ENCODE measurements at places on chromosomes 1 and 21.
A peak's percentile ranks its signal among the peaks of the same experiment; 100 is the strongest.

- no peak for DNase-seq
Measured at GRCh38 chr1:32184650-32185049, 5.2 kb downstream of the TXLNA start.

- DNase-seq, result no peak
Measured at GRCh38 chr21:41147096-41147978, 20.6 kb upstream of the BACE2 start.

DNA sequence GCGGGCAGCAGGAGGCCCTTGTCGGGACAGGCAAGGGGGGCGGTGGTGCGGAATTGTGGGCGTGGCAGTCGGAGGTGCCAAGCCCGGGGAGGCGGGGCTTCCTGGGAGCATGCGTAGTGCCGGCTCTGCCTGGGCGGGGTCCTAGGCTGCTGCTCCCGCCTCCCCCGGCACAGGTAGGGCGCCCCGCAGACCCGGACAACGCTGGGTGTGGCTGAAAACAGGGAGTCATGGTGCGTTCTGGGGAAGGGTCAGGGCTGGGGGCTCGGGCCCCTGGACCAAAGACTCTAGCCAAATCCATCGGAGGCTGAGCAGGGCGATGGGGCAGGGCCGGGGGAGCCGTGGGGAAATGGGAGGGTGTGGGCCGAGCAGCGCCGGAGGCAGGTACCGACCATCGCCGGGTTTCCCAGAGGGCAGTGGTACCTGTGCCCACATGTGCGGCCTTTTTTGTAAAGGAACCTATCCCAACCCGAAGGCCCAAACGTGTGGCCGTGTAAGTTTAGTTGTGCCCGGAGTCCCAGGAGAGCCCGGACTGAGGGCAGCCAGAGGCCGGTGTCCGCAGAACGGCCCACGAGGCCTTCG is 231.9 kb downstream of the SDCCAG8 start:
- DNase-seq, result no peak

DNA sequence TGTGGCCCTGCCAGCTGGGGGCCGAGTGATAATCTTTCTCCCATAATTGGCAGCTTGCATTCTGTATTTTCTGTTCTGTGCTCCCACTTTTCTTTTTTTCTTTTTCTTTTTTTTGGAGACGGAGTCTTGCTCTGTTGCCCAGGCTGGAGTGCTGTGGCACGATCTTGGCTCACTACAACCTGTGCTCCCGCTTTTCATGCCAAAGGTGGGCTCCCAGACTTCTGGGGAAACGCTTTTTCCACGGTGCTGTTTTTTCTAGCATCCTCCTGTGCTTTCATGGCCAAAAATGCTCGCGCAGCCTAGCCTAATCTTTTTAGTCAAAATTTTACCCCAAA is 585 bp upstream of the AHCTF1 start:
- DNase-seq, result no peak

- no peak for DNase-seq
Measured at GRCh38 chr1:56824938-56825337, 5.7 kb upstream of the FYB2 start.

DNA sequence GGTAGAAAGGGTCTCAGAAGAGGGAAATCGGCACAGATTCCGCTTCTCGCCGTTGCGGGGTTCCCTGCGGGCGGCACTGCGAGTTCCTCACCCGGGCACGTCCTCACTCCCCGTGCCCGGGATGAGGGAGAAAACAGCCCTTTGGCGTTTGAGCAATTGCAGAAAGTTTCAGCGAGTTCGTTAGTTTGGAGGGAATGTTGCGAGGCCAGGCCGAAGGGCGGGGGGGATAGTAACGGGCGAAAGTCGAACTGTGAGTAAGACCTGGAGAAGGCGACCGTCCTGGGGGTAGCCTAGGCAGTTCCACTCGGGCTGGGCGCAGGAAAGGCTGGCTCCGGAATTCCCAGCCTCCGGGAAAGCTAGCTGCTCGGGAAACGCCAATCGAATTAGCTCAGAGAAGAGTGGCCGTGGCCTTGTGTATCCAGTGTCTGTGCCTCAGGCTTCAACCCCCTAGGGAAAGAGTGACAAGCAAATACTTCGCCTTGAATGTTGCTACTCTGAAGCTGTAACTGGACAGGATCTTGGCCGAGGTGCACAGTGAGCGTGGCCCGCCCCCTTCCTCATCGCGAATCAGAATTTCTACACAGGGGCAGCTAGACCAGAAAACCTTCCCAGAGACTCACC is 787 bp downstream of the PTGFR start:
- peak; percentile 93 for DNase-seq

GRCh38 chr1:151547119-151547899 is 7.2 kb downstream of the TUFT1 start:
- peak; percentile 99 for DNase-seq

- DNase-seq, result peak; percentile 75
Measured at GRCh38 chr1:118101515-118101844, 83.5 kb downstream of the SPAG17 start.

DNA sequence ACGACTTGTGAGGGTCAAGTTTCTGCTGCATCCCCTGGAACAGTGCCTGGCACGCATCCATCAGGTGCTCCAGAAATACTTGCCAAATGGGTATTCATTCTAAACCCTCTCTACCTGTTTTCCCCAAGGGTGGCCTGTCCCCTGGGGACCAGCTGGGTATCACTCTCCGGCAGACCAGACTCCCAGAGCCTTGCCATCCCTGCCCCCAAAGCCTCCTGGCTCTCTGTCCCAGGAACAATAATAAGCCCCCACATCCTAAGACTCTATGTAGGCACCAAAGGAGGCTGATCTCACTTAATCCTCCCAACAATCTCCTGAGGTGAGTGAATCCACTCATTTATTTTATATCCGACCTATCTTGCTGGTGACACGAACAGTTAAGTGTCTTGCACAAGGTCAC is 96.7 kb downstream of the MRPL37 start:
- no peak for DNase-seq

DNA sequence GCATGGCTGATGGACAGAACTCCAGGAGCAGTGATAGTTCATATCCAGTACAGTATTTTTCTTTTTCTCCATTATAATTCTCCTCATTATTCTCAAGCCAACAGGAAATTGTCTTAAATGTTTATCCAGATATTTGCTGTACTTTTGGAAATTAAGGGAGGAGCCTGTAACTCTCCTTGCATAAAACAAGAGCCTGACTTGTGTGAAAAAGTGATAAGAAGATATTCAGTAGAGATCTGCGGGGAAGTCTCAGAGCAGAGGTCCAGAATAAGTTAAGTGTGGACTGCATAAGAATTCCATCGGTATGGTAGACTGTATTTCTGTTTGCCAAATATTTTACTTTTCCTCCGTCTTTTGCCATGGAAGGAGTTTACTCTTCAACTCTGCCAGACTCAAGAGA is 70.2 kb downstream of the BACH1 start:
- no peak for DNase-seq

GRCh38 chr21:44413566-44414290 is 41.6 kb upstream of the LRRC3 start:
- no peak for DNase-seq

GRCh38 chr1:110647254-110647891 is 27.4 kb downstream of the KCNA3 start:
- DNase-seq, result no peak

- DNase-seq, result peak; percentile 69
Measured at GRCh38 chr1:55374801-55375616, 159.8 kb upstream of the USP24 start.

- peak; percentile 33 for DNase-seq
Measured at GRCh38 chr1:111110197-111110899, 29.5 kb downstream of the DRAM2 start.

DNA sequence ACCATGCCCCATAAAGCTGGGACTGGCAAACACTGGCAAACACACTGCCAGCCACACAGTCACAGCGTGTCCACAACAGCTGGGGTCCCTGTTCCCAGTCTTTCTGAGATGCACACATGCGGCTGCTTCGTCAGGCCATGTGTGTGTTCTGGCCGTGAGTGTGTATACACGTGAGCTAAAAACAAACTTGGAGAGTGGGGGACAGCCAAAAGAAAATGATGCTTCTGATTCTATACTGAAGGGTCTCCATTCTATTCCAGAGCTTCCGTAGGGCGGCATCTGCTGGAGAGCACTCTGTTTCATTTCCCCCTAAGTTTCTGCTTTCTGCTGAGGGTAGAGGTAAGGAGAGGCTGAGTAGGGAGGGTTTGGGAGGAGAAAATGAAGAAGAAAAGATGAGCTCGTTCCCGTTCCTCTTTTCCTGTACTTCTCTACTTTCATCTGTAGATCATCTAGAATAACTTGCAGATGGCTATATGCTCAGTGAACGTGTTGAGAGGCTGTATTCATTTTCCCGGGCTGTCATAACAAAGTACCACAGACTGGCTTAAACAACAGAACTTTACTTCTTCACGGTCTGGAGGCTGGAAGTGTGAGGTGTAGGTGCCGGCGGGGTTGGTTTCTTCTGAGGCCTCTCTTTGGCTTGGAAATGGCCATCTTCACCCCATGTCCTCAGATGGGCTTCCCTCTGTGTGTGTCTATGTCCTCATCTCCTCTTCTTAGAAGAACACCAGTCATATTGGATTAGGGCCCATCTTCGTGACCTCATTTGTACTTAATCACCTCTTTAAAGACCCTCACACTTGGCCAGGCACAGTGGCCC is 151.6 kb downstream of the TOMM20 start:
- no peak for DNase-seq

DNA sequence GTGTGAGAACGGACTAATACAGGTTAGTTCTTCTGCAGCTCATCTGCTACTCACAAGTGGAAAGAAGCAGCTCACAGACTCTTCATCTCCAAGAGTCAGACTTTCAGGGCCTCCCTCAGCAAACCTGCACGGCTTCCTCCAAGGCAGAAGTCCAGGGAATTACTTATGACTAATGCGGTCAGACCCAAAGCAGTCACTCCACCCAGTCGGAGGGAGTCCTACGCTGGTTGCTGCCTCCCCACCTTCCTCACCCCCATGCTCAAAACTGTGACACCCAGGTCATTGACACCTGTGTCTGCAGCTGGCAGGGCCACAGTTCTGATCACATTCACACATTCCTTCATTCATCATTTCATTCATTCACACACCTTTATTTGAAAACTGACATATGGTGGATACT is 38.4 kb upstream of the PRDM2 start:
- peak; percentile 7 for DNase-seq

GRCh38 chr1:225182716-225183115 is 245.1 kb downstream of the LBR start:
- DNase-seq, result no peak

DNA sequence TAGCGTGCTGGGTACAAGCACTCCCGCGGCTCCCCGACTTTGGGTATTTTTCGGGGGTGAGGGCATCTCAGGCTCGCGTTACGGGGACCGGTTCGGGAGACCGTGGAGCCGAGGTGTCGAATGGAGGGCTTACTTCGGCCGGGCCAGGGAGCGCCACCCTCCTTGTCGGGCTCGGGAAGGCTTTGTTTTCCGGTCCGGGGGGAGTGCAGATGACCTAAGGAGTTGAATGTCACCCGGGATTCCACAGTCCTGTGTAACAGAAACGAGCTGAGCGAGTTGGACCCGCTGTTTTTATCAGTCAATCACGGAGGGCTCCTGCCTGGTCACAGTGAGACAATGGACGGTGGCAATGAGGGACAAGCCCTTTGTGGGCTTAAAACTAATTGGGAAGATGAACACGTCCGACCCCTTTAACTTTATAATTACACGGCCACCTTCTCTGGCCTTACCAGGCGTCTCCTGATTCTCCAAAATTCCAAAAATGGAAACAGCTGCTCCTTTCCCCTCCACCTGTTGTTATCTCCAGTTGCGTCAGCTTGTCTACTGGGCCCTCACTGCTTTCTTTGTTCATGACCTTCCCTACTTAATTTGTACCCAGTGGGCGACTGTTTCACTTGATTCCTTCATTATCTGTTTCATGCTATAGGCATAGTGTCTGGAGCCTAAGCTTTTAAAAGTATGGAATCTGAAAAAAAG is 929 bp upstream of the TRIM45 start:
- DNase-seq, result no peak

- peak; percentile 20 for DNase-seq
Measured at GRCh38 chr1:94614996-94615395, 73.4 kb upstream of the F3 start.

DNA sequence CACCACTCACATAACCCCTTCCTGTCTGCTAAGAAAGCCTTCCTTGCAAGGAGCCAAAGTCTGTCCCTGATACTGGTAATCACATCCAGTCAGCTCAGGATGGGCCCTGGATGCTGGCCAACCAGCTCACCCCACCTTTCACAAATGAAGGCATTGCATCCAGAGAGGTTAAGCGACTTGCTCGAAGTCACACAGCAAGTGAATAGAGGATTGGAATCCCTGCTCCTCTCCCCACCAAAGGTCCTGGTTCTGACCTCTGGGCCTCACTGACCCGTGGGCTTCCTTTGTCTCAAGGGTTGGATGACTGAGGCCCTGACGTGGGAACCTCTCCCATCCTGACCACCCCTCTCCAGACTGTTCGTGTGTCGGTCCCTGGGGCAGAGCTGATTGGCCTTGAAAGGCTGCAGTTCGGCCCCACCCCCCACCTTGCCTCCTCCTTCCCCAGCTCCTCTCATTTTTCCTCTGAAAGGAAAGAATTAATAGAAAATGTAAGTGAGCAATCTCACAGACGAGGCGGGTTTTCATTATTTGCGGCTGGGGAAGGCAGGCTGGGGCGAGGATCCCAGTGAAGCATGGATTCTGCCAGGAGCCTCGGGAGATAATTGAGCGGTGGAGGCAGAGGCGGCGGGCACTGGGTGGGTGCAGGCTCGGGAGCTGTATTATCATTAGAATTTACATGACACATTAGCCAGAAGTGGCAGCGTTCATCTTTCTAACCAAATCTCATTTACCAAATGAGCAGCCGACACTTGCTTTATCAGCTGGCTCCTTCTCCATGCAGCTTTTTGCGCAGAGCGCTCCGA is 101.5 kb upstream of the CSF3R start:
- DNase-seq, result no peak

- DNase-seq, result no peak
Measured at GRCh38 chr1:29043274-29043965, 80.3 kb downstream of the TMEM200B start.

GRCh38 chr1:201724039-201724765 is 104.8 kb upstream of the IPO9 start:
- no peak for DNase-seq

DNA sequence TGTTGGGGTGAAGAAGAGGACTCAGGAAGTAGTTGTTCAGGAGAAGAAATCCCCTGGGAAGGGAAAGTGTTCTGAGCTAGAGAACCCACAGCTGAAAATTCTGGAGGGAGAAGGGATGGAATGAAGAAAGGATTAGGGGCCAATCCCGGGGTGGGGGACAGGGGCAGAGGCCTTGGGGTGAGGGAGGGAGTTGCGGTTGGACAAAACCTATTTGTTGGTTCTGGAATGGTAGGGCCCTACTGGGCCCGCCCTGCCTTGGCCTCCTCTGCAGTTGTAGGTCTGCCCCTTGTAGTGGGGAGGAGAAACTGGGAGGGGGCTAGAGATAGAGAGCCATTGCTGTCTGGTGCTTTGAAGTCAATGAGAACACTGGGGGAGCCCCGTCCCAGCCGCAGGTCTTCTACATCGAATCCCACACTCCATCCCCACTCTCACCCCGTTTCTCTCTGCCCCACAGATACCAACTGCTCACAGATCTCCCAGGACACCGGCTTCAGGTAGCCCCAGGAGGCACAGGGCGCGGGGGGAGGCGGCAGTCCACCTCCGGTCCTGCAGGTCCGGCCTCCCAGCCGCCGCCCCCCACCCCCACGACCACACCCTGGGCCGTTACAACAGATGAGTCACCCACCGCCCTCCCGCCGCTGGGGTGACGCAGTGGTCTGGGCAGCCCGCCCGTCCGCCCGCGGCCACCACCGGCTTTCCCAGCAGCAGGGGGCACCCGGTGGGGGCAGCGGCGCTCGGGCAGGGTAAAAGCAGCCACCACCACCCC is 1.1 kb downstream of the TAGLN2 start:
- peak; percentile 93 for DNase-seq

- DNase-seq, result peak; percentile 11
Measured at GRCh38 chr1:2611031-2611501, 21.8 kb downstream of the MMEL1 start.
